ENCODE measurements at places on chromosomes 13 and 19. TPM values are rescaled to one million over a fixed set of nuclear protein-coding genes. Genes with fewer than 3 reads are reported as not detected.

DNA sequence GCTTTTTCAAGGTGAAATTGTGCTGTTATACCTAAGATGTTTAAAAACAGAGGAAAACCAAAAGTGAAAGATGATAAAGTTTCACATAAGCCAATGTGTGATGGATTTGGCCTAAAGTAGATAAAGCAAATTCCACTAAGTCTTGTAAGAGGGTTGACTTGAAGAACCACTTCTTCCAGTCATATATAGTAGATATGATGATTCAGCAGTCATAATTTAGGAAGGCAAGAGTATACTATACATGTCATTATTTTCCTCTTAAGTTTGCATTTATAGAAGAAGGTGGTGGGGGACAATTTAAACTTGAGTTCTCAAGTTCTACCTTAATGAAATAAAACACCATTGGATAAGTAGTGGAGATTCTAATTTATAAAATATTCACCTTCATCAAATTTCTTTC, 37.3 kb downstream of the PHF11 start:
- no peak for DNase-seq

DNA sequence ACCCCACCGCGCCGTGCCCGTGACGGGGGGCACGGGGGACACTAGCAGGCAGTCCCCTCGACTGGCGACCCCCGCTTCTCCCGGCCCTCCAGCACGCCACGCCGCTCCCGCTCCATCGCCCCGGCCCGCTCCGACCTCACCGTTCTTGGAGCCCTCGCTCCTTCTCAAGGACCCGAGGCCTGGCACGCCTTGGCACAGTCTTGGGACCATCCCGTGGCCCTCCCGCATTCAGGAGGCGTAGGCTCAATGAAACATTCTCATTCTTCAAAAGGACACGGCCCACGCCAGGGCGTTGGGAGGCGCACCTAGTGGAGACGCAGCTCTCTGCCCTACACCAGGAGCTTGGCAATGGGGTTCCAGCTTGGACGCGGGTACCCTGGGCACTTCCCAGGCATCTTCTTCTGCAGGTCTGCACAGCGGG, 473 bp upstream of the CERS1 start:
- no peak for DNase-seq

DNA sequence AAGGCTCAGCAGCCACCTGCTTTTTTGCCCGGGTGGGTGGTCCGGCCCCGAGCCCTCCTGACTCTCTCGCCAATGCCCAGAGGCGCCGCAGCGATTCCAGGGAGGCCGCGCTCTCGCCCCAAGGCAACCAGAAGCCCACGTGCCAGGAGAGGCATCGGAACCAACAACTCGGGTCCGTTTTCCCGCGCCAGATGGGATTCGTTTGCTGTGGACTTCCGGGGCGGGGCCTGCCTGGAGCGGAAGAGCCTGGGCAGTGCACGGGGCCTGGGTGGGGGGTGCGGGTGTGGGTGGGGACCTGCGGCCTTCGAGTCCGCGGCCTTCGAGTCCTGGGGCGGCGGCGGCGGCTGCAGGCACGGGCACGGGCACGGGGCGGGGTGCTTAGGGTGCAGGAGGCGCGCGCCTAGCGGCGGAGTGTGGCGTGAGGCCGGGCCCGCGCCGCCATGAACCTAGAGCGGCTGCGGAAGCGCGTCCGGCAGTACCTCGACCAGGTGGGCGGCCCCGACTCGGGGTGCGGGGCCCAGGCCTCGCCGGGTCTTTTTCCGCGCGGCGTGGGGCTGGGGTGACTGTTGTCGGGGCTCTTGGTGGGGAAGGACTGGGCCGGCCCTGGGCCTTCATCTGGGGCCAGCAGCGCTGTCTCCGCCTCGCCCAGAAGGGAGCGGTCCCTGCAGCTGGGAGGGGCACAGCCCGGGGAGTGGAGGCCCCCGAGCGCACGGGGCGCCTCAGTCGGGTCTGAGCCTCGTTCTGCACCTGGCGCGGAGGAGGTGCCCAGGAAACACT, at the start of gene CDC16:
CDC16 (plus strand) TSS at position 253 of the 777 bp plus-strand sequence; CDS start at position 441, 188 bp downstream.
- DNase-seq: peak; percentile 90

DNA sequence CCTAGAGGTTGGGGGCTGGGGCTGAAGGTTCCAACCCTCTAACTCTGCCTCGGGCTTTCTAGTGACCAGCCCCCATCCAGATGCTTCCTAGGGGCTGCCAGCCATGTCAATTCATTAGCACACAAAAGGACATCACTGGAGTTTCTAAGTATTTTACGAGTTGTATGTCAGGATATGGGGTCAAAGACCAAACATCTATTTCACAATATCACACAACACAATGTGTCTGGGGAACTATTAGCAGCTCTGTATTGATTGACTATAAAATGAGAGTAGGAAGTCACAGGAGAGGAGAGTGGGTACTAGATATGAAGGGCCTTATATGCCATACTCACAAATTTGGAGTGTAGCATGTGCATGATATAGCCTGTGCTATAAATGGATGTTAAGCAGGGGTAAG, 42.1 kb downstream of the LPAR6 start:
- no peak for DNase-seq

DNA sequence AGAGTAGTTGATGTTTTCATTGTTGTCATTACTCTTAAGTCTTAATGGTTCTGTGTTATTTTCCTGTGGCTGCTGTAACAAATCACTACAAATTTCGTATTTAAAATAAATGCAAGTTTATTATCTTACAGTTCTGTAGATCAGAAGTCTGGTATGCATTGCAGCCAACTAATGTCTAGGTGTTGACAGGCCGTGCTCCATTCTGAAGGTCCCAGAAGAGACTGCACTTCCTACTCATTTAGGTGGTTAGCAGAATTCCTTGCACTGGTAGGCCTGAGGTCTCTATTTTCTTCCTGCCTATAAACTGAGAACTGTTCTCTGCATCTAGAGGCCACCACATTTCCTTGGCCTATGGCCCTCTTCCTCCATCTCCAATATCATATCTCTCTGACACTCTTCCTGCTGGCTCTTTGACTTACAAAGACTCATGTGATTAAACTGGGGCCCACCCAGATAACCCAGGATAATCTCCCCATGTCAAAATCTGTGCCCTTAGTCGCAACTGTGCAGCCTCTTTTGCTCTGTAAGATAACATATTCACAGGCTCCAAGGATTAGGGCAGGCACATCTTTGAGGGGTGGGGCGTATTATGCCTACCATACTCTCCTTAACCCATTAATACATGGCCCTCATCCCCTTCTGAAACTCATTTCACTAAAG, 468.4 kb downstream of the FOXO1 start:
- DNase-seq: no peak

DNA sequence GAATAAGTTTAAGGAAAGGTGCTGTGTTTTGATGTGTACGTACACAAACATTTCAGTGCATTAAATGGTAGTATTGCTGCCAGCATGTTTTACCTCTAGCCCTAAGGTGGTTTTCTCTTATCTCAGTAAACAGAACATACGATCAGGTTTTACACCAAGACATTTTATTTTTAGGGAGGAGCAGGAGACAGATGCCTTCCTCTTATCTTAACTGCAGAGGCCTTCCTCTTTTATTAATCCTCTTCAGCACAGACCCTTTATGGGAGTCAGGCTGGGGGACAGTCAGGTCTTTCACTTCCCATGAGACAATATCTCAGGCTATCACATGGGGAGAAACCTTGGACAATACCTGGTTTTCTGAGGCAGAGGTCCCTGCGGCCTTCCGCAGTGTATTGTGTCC, 14.9 kb upstream of the ZNF611 start:
- DNase-seq: no peak

DNA sequence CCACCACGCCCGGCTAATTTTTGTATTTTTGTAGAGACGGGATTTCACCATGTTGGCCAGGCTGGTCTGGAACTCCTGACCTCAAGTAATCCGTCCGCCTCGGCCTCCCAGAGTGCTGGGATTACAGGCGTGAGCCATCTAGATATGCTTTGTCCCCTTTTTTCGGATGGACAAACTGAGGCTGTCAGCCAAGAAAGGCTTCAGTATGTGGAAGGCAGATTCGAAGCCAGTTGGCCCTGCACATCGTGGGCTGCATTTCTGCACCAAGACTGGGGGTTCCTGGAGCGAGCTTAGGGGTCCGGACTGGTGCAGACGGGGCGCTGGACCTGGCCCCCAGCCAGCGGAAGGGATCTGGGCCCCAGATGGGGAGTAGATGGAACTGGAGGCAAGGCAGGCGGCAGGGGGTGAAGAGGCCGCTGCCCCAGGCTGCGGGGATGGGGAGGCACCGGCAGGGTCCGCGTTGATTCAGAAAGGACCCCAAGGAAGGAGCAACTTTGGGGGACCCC, 9.7 kb upstream of the JUND start:
- no peak for DNase-seq

- DNase-seq: peak; percentile 79
Measured at GRCh38 chr13:99322297-99323103, 15.3 kb upstream of the GPR183 start.

GRCh38 chr19:28929006-28929405, 283.9 kb downstream of the UQCRFS1 start:
- no peak for DNase-seq

- no peak for DNase-seq
Measured at GRCh38 chr13:108700422-108701170, 71.2 kb downstream of the MYO16 start.

DNA sequence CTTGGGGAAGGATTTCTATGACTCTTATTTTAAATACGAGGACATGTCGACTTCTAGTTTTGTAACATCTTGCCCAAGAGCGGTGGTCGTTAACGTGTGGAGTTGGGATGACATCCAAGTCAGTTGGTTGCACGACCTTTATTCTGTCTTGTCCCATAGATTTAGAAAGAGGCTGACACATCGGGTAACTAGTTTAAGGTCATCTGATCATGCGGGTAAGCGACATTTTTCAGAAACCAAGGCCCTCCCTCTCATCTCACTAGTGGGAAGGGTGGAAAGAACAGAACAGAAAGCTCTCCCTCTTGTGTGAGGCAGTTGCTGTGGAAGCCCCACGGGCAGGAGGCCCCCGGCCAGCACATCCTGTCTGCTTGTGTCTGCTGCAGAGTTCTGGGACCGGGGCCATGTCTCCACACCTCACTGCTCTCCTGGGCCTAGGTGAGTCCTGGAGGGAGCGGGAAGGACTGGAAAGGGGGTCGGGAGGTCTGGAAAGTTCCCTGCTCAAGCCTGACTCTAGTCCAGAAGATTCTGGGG, at the start of gene LAIR2:
LAIR2 (plus strand) TSS at position 314 of the 531 bp plus-strand sequence; CDS start at position 402, 88 bp downstream.
- peak; percentile 41 for DNase-seq

GRCh38 chr13:32265726-32266125, 49.4 kb downstream of the ZAR1L start:
- no peak for DNase-seq

DNA sequence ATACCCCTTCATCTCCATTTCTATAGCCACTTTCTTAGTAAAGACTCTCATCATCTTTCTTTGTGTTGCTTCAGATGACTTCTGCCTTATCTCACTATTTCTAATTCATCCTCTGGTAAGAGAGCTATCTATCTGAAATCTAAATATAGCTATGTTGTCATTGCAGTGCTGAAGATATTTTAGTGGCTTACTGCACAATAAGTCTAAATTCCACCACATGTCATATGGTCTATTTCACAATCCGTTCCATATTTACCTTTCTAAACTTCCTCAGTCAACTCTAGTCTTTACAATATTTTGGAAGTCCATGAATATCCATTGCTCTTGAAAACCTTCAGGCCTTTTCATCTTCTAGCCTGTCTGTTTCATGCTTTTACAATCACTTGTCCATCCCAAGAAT, 465.1 kb upstream of the SLC10A2 start:
- DNase-seq: no peak

GRCh38 chr19:33407716-33408115, 34.2 kb downstream of the CEBPG start:
- DNase-seq: no peak

GRCh38 chr13:31982540-31982939, 49.0 kb upstream of the FRY start:
- DNase-seq: peak; percentile 6

GRCh38 chr19:51020988-51021651, 1.6 kb upstream of the KLK10 start:
- peak; percentile 50 for DNase-seq

DNA sequence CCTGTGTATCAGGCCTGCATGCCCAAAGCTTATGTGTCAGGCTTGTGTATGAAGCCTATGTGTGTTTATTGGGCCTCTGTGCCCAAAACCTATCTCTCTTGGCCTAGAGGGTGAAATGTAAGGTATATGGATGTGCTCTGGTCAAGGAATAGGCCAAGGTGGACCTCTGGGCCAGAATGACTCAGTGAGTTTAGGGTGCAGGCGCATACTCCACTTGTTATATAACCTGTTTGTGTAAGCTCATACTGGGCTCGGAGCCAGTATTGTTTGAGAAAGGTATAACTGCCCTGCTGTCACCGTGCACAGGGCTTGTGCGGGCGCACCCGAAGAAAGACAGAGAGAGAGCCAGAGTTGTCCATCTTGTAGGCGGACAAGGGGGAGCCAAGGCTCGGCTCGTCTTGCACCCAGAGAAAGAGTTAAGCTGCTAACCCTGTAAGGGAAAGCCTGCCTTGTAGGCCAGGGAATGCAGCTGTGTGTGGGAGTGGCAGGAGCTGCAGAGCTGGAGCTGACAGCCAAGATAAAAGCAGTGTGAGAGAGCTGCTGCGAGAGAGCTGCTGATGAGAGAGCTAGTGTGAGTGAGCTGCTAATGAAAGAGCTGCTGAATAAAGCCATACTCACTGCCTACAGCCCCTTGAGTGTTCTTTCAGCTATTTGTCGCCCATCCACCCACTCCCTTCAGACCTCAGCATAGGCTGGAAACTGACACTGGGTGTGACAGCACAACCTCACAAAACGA, 43.4 kb upstream of the N4BP2L1 start:
- no peak for DNase-seq

The OR7C1 gene
- not detected for total RNA-seq

The PLPP2 gene
- total RNA-seq: 0.85 TPM

The SELENOV gene
- not detected for total RNA-seq

The CRX gene
- total RNA-seq: not detected

The ZNF665 gene
- 3.4 TPM for total RNA-seq

The ZNF793 gene
- total RNA-seq: 3.1 TPM
